ENCODE measurements at places on chromosomes 2 and 18.

- no peak for DNase-seq
Measured at GRCh38 chr2:143148757-143149156, 19.5 kb downstream of the ARHGAP15 start.

GRCh38 chr2:164903951-164904350, 51.4 kb downstream of the SLC38A11 start:
- DNase-seq: no peak

GRCh38 chr2:228917220-228917619, 353.9 kb downstream of the PID1 start:
- DNase-seq: no peak

DNA sequence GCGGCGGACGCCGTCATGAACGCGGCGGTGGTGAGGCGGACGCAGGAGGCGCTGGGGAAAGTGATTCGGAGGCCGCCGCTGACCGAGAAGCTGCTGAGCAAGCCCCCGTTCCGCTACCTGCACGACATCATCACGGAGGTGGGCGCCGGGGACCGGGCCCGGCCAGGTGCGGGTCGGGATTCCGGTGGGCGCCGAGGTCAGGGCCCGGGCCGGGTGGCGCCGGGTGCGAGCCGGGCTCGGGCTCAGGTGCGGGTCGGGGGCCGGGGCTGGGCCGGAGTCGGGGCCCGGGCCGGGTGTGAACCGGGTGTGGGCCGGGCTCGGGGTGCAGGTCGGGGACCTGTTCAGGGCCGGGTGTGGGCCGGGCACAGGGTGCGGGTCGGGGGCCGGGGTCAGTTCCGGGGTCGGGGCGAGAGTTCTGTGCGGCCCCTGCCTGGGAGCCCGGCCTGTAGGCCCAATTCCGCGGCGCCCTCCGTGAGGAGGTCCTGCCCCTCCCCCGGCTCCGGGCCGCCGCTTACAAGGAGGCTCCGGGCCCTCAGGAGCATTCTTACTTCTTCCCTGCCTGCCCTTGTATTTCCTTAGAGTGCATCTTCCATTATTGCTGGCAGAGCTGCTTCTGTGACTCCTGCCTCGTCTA, 447 bp downstream of the TRAF3IP1 start:
- no peak for DNase-seq

DNA sequence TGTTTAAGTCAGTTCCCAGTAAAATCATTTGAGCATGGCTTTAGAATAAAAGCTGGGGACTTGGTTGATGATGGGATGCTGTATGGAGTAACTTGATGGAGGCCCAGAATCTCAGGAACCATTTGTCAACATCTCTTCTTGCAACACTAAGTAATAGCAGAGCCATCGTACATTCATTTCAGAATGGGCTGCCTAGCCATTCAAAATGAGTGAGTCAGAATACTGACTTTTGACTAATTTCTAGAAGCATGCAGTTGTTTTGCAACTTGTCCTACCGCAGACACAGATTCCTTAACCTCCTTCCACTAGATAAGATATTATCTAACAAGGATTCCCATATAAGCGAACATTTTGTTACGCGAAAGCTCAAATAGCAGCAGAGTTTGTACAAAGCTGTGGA, 229.5 kb downstream of the CNTNAP5 start:
- no peak for DNase-seq

All from RCC 7860 (cell line).